ENCODE measurements at places on chromosomes 3 and 15.

DNA sequence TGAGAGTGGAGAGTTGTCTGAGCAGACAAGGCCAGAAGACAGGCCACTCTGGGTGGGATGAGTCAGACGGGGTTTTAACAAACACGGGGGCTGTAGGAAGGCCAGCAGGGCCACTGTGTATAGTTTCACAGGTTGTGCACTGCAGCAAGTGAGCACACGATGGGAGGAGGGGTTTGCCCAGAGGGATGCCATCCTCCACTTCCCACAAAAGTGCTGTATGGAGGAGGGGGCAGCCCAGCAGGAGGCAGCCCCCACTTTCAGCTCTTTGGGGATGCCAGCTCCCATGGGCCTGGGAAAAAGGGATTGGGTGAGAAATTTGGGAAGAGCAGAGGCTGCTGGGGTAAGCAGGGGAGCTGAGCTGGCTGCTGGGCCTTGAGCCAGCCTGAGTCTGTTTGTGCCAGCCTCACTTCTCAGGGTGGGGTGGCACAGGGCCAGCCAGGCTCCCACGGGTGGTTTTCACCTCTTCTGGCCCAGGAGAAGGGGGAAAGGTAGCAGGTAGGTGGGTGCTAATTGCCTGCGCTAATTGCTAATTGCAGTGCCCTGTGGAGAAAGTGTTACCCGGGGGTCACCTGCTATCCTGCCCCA is 6.7 kb downstream of the ZBTB47 start:
- no peak for DNase-seq

- DNase-seq = no peak
Observed at GRCh38 chr15:56737791-56738190, 4.5 kb upstream of the ZNF280D start.

- DNase-seq = no peak
Observed at GRCh38 chr3:122572940-122573412, 4.5 kb upstream of the PARP15 start.

- DNase-seq = no peak
Observed at GRCh38 chr3:47012342-47013230, 33.1 kb downstream of the NBEAL2 start.

DNA sequence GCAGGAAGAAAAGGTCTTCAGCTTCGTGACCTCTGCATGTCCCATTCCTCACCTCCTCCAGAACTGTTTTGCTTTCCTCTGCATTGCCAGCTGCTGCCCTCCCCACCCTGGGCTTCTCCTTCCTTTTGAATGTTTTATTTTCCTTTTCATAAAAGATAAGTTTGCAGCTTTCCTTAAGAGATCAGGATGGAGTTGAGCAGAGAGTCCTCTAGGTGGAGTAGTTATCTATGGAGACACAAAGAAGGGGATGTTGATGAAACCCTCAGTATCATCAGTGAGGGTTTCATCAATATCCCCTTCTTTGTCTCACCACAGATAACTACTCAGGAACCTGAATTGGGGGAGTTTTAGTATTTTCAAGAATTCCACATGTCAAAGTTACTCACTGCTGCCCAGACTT is 19.0 kb upstream of the SLC25A36 start:
- DNase-seq = no peak

All from stimulated activated CD4-positive, alpha-beta T cell treated with anti-CD3 and anti-CD28 coated beads, Interleukin-15, amount 100 ng/mL, for 1 hour (primary cell).